Vagina (tissue), 2 donors: ENCODE measurements at places on chromosomes 6 and 20.

DNA sequence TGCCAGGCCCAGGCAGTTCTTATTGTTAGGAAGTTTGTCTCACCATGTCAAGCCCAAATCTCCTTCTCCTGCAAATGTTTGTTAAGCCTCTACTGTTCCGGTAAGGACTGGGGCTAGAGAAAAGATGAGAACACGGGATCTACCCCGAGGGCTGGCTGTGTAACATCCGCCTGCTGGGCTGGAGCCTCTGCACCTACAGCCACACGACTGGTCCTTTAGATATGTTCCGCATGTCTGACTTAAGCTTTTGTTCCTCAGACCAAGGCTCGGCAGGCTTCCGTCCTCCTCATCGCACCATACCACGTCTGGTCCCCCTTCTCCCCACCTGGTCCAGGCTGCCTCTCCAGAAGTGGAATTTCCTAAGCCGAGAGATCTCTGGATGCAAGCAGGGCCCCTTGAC lies 2.6 kb downstream of the GHRH start:
- DNase-seq = no peak

DNA sequence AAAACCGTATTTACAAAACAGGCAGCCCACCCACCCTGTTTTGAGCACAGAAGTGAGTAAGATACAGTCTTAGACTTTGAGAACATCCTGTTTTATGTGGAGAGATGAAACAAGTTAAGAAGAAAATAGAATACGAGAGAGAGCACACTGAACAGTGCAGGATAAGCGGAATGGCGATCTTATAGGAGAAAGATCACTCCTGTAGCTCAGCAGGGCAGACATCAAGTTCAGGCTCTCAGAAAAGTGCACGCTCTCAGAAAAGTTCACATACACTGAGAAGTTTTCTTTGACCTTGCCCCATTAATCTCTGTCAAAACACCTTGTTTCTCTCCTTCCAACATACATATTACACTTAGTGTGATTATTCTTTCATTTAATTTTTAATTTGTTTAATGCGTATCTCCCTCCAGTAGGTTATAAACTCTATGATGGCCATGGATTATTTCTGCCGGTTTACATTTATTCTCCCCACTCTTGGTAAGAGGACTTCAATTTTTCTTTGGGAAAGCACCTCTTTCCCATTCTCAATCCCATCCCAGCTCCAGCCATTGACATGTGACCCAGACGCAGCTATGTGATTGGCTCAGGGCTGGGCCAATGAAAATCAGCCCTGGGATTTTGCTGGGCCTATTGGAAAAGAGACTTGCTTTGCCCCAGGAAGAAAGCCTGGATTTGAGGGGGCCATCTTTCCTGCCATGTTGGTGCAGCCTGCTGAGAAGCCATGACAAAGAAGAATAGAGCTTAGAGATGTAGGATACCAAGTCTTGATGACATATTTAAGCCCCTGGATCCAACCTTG lies 16.2 kb downstream of the KCNB1 start:
- DNase-seq = no peak

- no peak for DNase-seq
These were observed 57.8 kb downstream of the SLC22A23 start for GRCh38 chr6:3398755-3399696.

- DNase-seq = no peak
These were observed 26.2 kb downstream of the MYO6 start for GRCh38 chr6:75775219-75775618.

DNA sequence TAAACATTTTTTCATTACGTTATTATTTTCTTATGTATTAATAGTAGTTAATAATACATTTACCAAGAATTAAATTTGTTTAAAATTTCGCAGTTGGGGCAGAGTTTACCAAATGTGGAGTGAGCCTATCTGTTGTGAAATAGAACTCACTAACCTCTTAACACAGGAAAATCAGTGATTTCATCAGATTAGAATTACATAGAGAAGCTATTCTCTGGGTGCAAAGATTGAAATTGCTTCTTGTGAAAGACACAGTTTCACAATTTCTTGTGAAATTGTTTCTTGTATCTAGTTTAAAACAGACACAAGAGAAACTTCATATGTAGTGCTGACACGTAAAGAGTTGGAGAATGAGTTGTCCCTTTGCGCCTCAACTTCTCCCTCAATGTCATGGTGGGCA lies 69.4 kb upstream of the PRL start:
- DNase-seq = no peak

DNA sequence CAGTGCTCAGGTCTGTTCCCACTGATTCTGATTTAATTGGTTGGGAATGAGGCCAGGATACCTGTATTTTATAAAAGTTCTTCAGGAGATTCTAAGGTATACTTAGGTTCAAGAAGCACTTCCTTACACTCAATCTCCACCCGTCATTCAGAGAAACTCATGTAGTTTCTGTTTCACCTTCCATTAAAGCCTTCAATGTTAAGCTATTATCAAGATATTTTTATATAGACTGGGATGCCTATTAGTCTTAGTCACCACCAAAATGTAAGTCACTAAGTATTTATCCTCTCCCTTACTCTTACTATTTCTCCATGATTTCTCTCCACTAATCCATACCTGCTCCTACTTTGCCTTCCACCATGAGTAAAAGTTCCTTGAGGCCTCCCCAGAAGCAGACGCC lies 38.1 kb upstream of the GCLC start:
- DNase-seq = no peak
